Activated CD4-positive, alpha-beta T cell treated with anti-CD3 and anti-CD28 coated beads, Interleukin-2, amount 10 ng/mL, durations not matched to agents 7 days and 5 days (primary cell): ENCODE measurements at places on chromosomes 1 and 21.
A peak's percentile ranks its signal among the peaks of the same experiment; 100 is the strongest.

DNA sequence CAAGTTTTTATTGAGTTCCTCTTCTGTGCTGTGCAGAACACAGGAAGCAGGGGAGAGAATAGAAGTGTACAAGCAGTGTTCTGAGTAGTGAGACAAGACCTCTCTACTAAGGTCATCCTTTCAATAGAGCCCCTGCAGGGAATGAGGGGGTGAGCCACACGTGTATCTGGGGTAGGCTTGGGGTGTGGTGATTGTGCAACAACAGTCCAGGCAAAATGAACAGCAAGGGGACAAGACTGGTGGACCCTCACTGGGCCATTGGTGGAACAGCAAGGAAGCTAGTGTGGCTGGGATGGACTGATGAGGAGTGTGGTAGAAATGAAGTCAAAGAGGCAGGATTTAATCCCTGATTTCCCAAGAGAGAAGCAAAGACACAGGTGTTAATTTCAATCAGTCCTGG is 8.2 kb upstream of the BMP8A start:
- no peak overlapping the region for H3K4me3 ChIP-seq
- DNase-seq = no peak
- H3K27me3 ChIP-seq = no peaks in the 10 kb centered on the region
- H3K4me1 ChIP-seq = no peaks in the 10 kb centered on the region
- peaks cover 44% of the 10 kb centered on the region for H3K36me3 ChIP-seq

GRCh38 chr1:43824795-43825194 is 108.8 kb upstream of the ARTN start:
- no peaks in the 10 kb centered on the region for H3K27me3 ChIP-seq
- peaks cover 3% of the 10 kb centered on the region for H3K4me1 ChIP-seq
- DNase-seq = no peak
- H3K27ac ChIP-seq = no peak overlapping the region
- no peak overlapping the region for H3K4me3 ChIP-seq

GRCh38 chr1:209104646-209105045 is 478.9 kb upstream of the CAMK1G start:
- no peak overlapping the region for H3K4me3 ChIP-seq
- no peak overlapping the region for H3K27ac ChIP-seq

GRCh38 chr1:226821719-226822085 is 48.7 kb upstream of the PSEN2 start:
- no peak overlapping the region for H3K27ac ChIP-seq
- H3K36me3 ChIP-seq = no peaks in the 10 kb centered on the region
- DNase-seq = no peak
- no peak overlapping the region for H3K4me3 ChIP-seq
- H3K4me1 ChIP-seq = peaks cover 1% of the 10 kb centered on the region

GRCh38 chr1:15245593-15246360 is 1.2 kb upstream of the FHAD1 start:
- no peak overlapping the region for H3K4me3 ChIP-seq
- H3K27ac ChIP-seq = no peak overlapping the region
- peaks cover 57% of the 10 kb centered on the region for H3K27me3 ChIP-seq
- no peak for DNase-seq

- H3K27me3 ChIP-seq = peaks cover under 1% of the 10 kb centered on the region
- H3K27ac ChIP-seq = peak overlapping the region; percentile 83
- peaks cover 53% of the 10 kb centered on the region for H3K36me3 ChIP-seq
- DNase-seq = no peak
These were observed 181.7 kb downstream of the DHRS3 start for GRCh38 chr1:12436345-12436658.

GRCh38 chr1:72397786-72398185 is 115.4 kb upstream of the NEGR1 start:
- DNase-seq = no peak
- H3K4me3 ChIP-seq = no peak overlapping the region
- H3K27me3 ChIP-seq = no peaks in the 10 kb centered on the region
- no peaks in the 10 kb centered on the region for H3K4me1 ChIP-seq

GRCh38 chr1:206037581-206037980 is 13.9 kb upstream of the CTSE start:
- no peaks in the 10 kb centered on the region for H3K36me3 ChIP-seq
- no peak overlapping the region for H3K4me3 ChIP-seq
- peaks cover 31% of the 10 kb centered on the region for H3K27me3 ChIP-seq
- DNase-seq = no peak
- peaks cover 44% of the 10 kb centered on the region for H3K4me1 ChIP-seq

GRCh38 chr1:39922251-39922688 is 20.6 kb upstream of the MYCL start:
- H3K27ac ChIP-seq = no peak overlapping the region
- H3K36me3 ChIP-seq = no peaks in the 10 kb centered on the region
- H3K4me1 ChIP-seq = peaks cover 2% of the 10 kb centered on the region

- no peak for DNase-seq
- peaks cover 5% of the 10 kb centered on the region for H3K36me3 ChIP-seq
- H3K4me1 ChIP-seq = peaks cover 35% of the 10 kb centered on the region
- H3K27ac ChIP-seq = peak overlapping the region; percentile 55
- no peak overlapping the region for H3K4me3 ChIP-seq
These were observed 2.2 kb downstream of the FAM89A start for GRCh38 chr1:231037585-231038517.

GRCh38 chr1:155974208-155975115 is 3.9 kb downstream of the ARHGEF2 start:
- peak overlapping the region; percentile 99 for H3K4me3 ChIP-seq
- H3K27ac ChIP-seq = peak overlapping the region; percentile 87
- peaks cover 64% of the 10 kb centered on the region for H3K36me3 ChIP-seq
- H3K27me3 ChIP-seq = no peaks in the 10 kb centered on the region

DNA sequence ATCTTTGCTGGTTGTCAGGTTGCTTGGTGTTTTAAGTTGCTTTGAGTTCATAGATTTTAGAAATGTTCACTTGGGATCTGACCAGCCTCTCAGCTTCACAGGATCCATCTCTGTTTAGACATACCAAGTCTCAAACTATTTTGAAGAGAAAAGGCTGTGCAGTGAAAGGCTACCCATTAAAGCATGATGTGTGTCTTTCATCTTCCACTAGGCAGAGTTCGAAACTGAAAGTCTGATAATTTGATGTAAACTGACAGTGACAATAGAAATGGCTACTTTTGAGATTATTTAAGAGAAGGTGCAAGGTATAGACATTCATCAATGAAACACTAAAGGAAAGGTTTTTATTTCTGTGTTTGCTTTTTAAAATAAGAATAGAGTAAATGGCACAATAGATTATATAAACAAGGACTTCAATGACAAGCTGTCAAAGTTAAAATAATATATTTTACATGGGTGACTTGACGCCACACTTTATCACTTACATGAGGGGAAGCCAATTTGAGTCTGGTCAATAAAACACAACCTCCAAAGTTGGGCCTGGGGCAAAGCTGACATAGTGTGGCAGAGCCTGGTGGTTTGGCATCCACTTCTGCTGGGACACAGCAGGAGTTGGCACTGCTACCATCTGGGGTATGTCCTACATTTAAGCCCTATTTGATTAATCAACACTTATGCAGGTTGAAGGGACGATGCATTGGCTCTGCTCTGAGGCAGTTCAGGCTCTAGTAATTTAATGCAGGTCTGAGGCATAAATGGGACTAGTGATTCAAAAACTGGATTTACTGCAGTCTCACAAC is 197.7 kb downstream of the CRB1 start:
- no peak for DNase-seq
- no peaks in the 10 kb centered on the region for H3K36me3 ChIP-seq
- peaks cover 5% of the 10 kb centered on the region for H3K4me1 ChIP-seq
- H3K27ac ChIP-seq = no peak overlapping the region
- H3K4me3 ChIP-seq = no peak overlapping the region
- peaks cover 2% of the 10 kb centered on the region for H3K27me3 ChIP-seq

- DNase-seq = no peak
- peaks cover 9% of the 10 kb centered on the region for H3K4me1 ChIP-seq
These were observed 46.2 kb downstream of the YARS1 start for GRCh38 chr1:32770741-32771548.

GRCh38 chr1:209926045-209926444 is 12.0 kb upstream of the SYT14 start:
- no peaks in the 10 kb centered on the region for H3K36me3 ChIP-seq
- no peak for DNase-seq
- H3K4me3 ChIP-seq = no peak overlapping the region
- H3K27ac ChIP-seq = no peak overlapping the region
- H3K4me1 ChIP-seq = no peaks in the 10 kb centered on the region
- peaks cover 7% of the 10 kb centered on the region for H3K27me3 ChIP-seq

DNA sequence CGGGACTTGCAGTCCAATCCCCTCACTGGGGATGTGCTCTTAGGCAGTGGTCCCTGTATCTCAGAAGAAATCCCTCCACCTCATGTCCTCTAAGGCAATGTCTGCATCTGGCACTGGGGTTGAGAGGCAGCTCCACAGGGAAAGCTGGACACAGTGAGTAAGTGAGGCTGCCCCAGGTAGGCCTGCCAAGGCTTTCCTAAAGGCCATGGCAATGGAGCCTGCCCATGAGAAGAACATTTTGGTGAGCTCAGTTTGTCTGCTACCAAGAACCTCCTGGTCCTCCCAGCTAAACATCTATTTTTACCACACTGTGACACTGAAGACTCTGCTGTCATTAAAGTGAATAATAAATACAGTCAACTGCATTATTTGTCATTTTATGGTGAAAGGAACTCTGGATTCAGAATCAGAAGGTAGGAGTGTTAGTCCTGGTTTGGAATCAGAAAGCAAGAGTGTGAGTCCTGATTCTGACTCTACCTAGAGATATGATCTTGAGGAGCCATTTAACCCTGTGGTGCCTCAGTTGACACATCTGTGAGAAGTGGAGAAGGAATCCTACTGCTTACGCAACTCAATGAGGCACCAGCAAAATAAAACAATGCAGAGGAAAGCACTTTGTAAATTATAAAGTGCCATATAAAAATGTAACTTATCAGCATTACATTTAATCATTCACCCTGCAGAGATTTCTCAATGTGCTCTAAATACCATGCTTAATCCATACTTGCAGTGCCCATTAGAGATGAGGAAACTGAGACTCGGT is 41.0 kb downstream of the TBX15 start:
- H3K4me3 ChIP-seq = no peak overlapping the region
- H3K27ac ChIP-seq = no peak overlapping the region
- H3K4me1 ChIP-seq = no peaks in the 10 kb centered on the region
- no peaks in the 10 kb centered on the region for H3K27me3 ChIP-seq
- no peak for DNase-seq

DNA sequence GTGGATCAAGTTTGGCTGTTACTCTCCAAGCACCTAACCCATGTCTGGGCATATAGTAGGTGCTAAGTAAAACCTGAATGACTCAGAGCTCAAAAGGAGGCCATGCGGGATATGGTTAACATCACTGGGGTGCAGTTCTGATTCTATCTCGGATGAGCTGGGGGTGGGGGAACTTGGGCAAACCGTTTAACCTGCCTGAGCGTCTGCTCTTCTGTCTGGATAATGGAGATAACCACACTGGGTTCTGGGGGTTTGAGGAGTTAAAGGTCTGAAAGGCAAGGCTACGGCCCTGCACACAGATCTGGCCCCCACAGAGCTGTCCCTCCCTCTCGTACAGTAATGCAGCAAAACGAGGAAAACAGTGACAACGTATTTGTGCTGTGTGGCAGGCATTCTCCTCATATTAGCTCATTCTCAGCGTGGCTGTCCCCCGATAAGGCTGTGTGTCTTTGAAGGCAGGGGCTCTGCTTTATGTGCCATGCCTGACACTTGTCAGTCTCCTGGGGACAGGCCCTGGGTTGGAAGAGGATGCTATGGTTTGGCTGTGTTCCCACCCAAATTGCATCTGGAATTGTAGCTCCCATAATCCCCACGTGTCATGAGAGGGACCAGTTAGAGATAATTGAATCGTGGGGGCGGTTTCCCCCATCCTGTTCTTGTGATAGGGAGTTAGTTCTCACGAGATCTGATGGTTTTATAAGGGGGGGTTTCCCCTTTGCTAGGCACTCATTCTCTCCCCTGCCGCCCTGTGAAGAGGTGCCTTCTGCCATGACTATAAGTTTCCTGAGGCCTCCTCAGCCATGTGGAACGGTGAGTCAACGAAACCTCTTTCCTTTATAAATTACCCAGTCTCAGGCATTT is 6.8 kb upstream of the ALDH4A1 start:
- H3K36me3 ChIP-seq = peaks cover 38% of the 10 kb centered on the region
- peaks cover 13% of the 10 kb centered on the region for H3K4me1 ChIP-seq
- no peak for DNase-seq
- H3K4me3 ChIP-seq = no peak overlapping the region

DNA sequence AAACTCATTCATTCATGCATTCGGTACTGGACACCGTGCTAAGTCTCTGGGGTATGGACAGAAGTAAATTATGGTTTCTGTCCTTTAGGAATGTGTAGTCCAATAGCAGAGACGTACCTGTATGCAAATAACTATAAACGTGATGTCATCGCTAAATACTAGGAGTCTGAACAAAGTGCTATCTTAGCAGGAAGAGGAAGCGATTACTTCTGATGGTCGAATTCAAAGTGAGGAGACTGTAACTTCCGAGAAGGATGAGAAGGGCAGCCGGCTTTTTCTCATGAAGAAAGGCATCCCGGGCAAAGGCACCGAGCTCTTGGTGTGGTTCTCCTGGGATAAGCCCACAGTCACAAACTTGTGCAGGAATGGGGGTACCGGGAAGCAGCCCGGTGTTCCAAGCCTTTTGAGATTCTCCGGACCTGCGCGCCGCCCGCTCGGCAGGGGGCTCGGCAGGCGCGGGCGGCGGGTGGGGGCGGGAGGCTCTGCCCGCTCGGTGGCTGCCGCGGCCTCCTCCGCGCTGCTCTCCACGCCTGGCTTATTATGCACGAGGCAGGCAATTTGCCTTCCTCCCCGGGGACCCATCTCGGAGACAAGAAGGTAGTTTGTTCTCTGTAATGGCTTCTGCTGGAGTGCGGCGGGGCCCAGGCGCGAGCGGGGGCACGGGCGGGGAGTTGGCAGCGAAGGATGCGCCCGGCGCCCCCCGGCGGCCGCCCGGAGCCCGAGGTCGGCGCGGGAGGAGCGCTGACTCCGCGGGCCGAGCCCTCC is 67.5 kb upstream of the CD1D start:
- no peaks in the 10 kb centered on the region for H3K36me3 ChIP-seq
- H3K4me3 ChIP-seq = peak overlapping the region; percentile 17
- DNase-seq = peak; percentile 16
- peaks cover 12% of the 10 kb centered on the region for H3K4me1 ChIP-seq

GRCh38 chr1:154075746-154076145 is 79.1 kb downstream of the NUP210L start:
- H3K4me3 ChIP-seq = no peak overlapping the region
- H3K4me1 ChIP-seq = no peaks in the 10 kb centered on the region
- H3K27ac ChIP-seq = no peak overlapping the region
- H3K36me3 ChIP-seq = peaks cover 4% of the 10 kb centered on the region
- peaks cover 8% of the 10 kb centered on the region for H3K27me3 ChIP-seq

GRCh38 chr1:47810964-47811682 is 186.1 kb downstream of the TRABD2B start:
- DNase-seq = no peak
- H3K4me3 ChIP-seq = no peak overlapping the region
- H3K4me1 ChIP-seq = no peaks in the 10 kb centered on the region
- no peaks in the 10 kb centered on the region for H3K36me3 ChIP-seq

GRCh38 chr21:37153935-37154350 is 80.9 kb downstream of the TTC3 start:
- H3K4me3 ChIP-seq = no peak overlapping the region
- H3K36me3 ChIP-seq = peaks cover 44% of the 10 kb centered on the region
- H3K27me3 ChIP-seq = no peaks in the 10 kb centered on the region
